CD4-positive, alpha-beta T cell treated with Interleukin-6 at 100 ng/mL for 8 hours (primary cell): ENCODE measurements at places on chromosomes 7 and 10.

GRCh38 chr10:131844529-131845084 is 56.2 kb upstream of the PPP2R2D start:
- no peak for DNase-seq

DNA sequence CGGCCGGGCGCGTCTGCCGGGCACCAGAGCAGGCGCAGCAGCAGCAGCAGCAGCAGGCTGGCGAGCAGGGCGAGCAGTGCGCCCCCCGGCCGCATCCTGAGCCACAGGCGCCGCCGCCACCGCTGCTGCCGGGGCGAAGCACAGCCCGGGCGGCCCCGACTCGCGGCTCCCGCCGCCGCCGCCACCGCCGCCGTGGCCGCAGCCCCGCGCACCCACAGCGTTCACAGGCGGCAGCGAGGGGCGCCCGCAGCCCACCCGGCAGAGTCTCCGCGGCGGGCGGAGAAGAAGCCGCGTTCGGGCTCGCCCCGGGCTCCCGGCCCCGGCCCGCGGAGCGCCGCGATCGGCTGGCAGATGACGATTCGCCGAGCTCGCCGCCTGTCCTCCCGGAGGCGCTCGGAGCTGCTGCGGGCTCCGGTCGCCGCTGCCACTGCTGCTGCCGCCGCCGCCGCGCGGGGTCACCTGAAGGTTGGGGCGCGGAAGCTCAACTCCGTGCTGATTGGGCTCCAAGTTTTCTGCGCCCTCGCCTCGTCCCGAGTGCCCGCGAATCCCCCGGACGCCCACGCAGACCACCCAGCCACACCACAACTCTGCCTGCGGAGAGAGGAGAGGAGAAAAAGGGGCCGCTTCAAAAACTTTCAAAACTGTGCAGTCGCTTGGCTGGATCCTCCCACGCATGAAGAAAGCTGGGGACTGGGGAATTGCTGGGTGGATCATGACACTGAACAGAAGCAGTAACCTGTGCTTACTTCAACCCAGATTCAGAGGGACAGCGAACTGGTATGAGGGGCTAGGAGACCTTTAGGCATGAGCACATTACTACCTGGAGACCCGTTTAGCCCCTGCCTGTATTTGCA is at the start of gene ST8SIA6:
ST8SIA6 (minus strand) TSS at position 435 of the 854 bp plus-strand sequence; CDS start at position 95, 340 bp downstream.
- DNase-seq: peak; percentile 40

DNA sequence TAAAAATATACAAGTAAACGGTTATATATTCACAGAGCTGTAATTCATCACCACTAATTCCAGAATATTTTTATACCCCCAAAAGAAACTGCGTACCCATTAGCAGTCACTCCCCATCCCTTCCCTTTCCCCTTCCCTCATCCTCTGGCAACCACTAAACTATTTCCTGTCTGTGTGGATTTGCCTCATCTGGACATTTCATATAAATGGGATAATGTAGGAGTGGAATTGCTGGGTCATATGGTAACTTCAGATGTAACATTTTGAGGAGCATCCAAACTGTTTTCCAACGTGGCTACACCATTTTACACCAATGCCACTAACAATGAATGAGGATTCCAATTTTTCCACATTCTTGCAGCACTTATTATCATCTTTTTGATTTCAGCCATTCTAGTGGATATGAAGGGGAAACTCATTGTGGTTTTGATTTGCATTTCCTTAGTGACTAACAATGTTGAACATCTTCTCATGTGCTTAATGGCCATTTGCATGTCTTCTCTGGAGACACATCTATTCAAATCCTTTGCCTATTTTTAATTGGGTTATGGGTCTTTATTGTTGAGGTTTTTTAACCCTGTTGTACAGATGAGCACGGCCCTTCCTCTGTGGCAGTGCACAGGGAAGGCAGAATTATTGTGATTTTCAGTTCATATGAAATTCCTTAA is 79.2 kb downstream of the RBM20 start:
- DNase-seq: no peak

- DNase-seq: no peak
Measured at GRCh38 chr7:91307467-91307866, 43.2 kb downstream of the FZD1 start.

GRCh38 chr7:113752689-113753088 is 166.1 kb downstream of the PPP1R3A start:
- DNase-seq: no peak

- no peak for DNase-seq
Measured at GRCh38 chr7:51312951-51313737, 3.5 kb downstream of the COBL start.

- no peak for DNase-seq
Measured at GRCh38 chr7:155262031-155262430, 35.6 kb upstream of the INSIG1 start.

- DNase-seq: no peak
Measured at GRCh38 chr7:157501581-157501980, 164.8 kb downstream of the DNAJB6 start.

GRCh38 chr7:51472873-51473272 is 156.3 kb upstream of the COBL start:
- no peak for DNase-seq

- no peak for DNase-seq
Measured at GRCh38 chr10:113493882-113494301, 59.0 kb upstream of the HABP2 start.

DNA sequence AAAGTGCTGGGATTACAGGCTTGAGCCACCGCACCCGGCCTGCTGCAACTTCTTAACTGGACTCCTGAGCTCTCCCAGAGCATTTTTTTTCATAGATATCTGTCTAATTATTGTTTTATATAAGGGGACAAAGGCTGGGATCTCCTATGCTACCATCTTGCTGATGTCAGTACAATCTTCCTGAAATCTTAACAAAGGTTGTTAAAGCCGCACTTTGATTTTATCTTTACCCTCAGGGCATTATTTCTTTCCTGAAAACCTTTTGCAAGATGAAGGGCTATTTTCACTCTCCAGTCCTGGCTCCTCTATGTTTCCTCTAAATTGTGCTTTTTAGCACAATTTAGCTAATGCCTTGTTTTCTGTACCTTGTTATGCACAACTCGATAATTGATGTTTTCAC is 102.9 kb downstream of the EPC1 start:
- no peak for DNase-seq

- DNase-seq: no peak
Measured at GRCh38 chr7:39252916-39253315, 275.2 kb downstream of the POU6F2 start.

GRCh38 chr10:73039635-73040034 is 57.0 kb downstream of the P4HA1 start:
- DNase-seq: no peak

DNA sequence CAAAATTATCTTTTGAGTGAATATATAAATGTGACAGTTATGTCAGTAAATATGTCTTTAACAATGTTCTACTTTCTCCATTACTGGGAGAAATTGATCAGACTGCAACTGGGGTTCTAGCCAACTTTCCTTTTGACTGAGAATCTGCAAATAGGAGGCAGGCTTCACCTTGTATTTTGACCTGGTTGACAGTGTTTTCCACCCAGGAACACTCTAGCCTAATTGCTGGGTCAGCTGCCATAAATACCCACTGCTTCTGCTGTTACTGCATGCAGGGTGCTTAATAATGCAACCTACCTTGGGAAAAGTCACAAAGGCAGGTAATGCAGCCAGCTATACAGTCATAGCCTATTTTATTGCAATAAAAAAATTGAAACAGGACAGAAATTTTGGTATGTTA is 319.0 kb downstream of the DGKB start:
- no peak for DNase-seq

DNA sequence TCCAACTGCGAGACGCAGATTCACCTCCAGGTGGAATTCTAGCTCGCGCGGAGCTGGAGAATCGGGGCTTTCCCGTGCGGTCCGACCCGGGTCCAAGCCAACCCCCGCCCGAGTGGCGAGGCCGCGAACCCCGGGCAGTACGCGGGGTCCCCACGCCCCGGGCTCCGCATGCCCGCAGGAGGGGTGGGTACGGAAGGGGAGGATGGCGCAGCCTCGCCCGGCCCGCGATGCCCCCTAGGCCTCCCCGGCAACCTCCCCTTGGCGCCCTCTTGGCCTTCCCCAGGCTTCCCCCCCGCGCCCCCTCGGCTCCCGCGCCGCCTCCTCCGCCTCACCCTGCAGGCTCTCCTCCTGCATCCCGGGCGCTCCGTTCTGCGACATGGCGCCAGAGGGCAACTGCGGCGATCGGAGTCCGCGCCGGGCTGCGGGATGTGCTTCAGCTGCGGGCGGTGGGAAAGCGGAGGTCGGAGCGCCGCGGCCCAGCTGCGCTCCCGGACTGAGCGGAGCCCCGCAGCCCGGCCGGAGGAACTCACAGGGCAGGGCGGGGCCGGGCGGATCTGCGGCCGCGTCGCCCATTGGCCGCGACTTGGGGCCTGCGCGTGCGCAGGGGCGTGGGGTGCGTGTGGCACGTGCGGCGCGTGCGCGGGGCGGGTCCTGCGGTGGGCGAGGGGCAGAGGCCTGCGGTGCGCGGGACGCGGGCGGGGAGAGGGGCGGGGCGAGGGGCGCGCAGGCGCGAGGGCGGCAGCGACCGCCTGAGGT is at the start of gene BNIP3:
BNIP3 (minus strand) TSS at position 495 of the 756 bp plus-strand sequence; CDS start at position 378, 117 bp downstream.
- peak; percentile 96 for DNase-seq

DNA sequence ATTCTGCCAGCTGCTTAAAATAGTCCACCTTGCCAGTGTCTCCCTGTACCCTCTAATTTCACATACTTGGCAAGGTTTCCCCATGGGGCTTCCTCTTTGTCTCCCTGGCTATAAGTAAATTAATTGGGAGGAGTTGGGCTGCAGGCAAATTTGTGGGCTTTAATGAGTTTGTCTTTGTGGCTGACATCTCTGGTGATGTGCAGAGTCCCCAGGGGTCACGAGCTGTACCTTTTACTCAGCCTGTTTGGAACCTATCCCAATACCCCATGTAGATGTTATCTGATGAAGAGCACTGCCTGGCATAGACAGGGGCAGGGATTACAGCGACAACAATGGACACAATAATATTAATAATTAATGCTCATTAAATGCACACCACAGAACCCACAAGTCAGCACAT is 132.5 kb downstream of the SLIT1 start:
- DNase-seq: no peak

DNA sequence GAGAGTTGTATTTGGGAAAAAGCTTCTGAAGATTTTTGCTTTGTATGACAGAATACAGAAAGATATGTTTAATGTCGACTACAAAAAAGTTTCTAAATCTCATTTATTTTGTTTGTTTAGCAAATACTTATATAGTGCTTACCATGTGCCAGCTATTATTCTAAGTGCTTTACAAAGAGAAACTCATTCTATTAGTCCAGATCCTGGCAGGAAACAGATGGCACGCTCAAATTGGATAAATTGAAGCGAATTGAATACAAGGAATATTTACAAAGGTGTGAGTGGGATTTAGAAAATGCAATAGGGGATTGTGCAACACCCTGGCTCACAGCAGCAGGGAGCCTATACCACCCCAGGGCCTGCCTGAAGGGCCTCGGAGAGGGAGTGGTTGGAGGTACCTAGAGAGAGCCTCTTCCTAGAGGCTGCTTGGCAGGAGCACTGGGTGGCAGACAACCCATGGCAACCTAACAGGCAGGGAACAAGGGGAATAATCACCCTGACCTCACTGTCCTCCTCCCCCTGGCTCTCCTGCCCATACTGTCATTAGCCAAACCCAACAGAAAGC is 27.6 kb upstream of the FAM204A start:
- DNase-seq: no peak

- no peak for DNase-seq
Measured at GRCh38 chr7:11613292-11613930, 218.6 kb downstream of the THSD7A start.

GRCh38 chr10:97059006-97059871 is 126.5 kb downstream of the SLIT1 start:
- DNase-seq: no peak

DNA sequence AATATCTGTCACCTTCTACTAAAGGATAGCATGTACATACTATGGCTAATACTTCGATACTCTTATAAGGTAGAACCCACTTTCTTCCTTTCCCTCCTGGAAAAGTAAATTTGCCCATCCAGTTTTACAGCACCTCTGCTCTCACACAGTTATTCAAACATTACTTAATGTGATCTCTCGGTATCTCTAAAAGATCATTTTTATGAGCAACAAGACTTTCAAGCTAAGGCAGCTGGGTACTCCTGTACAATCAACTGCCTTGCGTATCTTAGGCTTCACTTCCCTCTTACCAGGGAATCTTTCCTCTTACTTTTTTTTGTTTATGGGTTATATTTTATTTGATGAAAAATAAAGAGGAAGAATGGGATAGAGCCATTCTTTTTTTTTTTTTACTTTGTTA is 26.5 kb upstream of the TLL2 start:
- DNase-seq: no peak

DNA sequence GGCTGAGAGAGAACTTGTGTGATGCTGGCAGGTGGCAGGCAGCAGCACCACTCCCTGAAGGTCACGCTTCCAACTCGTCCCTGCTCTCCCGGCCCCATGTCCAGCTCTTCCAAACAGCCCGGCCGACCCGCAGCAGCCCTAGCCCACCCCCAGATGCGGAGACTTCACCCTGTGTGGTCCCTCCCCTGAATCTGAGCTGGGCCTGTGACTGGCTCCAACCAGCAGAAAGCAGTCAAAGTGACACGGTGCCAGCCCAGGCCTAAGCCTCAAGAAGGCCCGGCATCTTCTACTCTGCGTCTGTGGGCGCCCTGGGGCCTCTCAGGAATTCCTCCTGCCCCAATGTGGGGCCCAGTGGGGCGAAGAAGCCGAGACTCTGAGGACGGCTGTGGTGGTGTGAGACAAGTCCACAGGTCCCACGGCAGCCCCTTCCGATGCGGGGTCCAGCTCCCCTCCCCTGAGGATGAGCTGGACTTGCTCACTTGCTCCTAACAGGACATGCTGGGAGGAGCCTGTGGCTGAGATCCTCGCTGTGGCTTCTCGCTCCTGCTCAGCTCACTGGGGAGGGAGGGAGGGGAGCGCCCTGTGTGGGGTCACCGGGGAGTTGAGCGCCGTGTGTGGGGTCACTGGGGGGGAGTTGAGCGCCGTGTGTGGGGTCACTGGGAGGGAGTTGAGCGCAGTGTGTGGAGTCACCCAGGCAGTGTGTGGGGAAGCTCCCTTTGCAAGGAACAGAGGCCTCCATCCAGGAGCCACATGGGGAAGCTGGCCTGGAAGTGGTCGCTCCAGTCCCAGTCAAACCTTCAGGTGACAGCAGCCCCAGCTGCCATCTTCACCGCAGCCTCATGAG is 9.5 kb downstream of the STK32C start:
- DNase-seq: no peak

- DNase-seq: no peak
Measured at GRCh38 chr7:5213286-5213645, 23.2 kb downstream of the WIPI2 start.

GRCh38 chr10:71177651-71178199 is 34.6 kb upstream of the UNC5B start:
- no peak for DNase-seq

GRCh38 chr7:158097453-158098124 is 490.0 kb downstream of the PTPRN2 start:
- DNase-seq: no peak

GRCh38 chr10:110209926-110210673 is 2.7 kb downstream of the MXI1 start:
- DNase-seq: no peak

DNA sequence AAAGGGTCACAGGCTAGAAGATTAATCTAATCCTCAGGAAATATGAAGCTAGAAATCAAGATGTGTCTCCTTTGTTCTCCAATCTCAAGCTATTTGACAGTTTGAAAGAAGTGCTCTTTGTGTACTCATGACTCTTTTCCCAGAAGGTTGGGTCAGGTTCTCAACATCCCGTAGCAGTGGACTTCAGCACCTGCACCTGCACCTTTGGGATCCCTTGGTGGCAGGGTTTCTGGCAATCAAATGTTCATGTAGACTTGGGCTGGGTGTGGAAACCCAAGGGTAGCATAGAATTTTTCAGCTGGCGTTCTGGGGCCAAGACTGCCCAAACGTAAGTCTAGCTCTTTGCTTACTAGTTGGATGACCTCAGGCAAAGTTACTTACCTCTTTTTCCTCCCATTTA is 134.4 kb downstream of the ADRA2A start:
- DNase-seq: no peak

- no peak for DNase-seq
Measured at GRCh38 chr7:123355576-123356190, 155.9 kb upstream of the SLC13A1 start.
